ENCODE measurements at places on chromosomes 5 and 9.

GRCh38 chr9:134912126-134912840 is 5.4 kb downstream of the FCN1 start:
- DNase-seq = no peak

GRCh38 chr5:125199968-125200865 is 453.8 kb upstream of the ZNF608 start:
- DNase-seq = no peak

- DNase-seq = no peak
These were observed 179.6 kb upstream of the GLRA1 start for GRCh38 chr5:152104211-152104610.

GRCh38 chr5:35370871-35371270 is 140.6 kb upstream of the PRLR start:
- no peak for DNase-seq

- no peak for DNase-seq
These were observed 24.2 kb downstream of the FAM78A start for GRCh38 chr9:131252120-131252519.

DNA sequence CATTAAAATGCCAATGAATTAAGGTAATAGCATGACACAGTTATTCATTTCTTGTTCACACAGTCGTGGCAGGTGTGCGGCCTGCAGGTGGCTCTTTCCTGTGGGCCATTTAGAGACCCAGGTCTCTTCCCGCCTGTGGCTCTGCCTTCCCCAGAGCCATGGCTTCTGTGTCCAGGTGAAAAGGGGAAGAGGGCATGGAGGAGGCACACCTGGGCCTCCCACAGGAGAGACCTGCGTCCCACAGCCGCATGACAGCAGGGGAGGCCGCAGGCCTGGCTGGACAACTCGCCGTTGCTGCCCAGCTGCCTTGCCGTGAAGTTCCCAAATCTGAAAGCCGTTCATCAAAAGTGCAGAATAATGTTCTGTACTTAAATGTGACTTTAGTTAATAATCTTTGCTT is 14.4 kb upstream of the PLEKHG4B start:
- DNase-seq = no peak
